Fibroblast of skin of right biceps (primary cell): ENCODE measurements at places on chromosomes 2 and 18.

GRCh38 chr2:179412112-179412511 is 147.5 kb upstream of the SESTD1 start:
- peak; percentile 34 for DNase-seq

- peak; percentile 89 for DNase-seq
Measured at GRCh38 chr2:188695953-188696352, 278.2 kb upstream of the COL3A1 start.

DNA sequence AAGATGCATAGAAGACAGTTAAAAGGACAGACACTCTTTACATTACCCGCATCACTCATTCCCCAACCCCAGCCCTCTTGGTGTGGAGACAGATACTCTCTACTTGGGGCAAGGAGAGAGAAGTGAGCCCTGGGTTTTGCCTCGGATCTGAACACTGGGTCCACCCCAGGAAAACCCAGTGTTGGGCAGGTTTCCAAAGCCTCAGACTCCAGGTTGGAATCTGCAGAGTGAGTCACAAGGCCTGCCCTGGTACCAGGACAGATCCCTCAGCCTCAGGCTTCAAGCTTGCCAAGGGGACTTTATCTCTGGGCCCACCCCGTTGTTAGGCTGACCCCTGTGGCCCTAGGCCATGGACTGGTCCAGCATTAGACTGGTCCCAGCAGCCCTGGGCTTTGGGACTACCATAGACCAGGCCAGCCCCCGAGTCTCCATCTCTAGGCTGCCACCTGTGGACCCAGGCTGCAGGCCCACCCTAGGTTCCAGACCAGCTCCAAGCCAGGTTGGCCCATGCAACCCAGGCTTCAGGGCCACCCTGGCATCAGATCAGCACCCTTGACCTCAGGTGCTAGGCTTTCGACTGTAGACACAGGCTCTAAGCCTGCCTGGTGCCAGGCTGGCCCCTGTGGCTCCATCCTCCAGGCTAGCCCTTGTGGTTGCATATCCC is 112.8 kb downstream of the GULP1 start:
- peak; percentile 44 for DNase-seq

- DNase-seq = peak; percentile 69
Measured at GRCh38 chr18:41324020-41324791, 630.8 kb upstream of the PIK3C3 start.

DNA sequence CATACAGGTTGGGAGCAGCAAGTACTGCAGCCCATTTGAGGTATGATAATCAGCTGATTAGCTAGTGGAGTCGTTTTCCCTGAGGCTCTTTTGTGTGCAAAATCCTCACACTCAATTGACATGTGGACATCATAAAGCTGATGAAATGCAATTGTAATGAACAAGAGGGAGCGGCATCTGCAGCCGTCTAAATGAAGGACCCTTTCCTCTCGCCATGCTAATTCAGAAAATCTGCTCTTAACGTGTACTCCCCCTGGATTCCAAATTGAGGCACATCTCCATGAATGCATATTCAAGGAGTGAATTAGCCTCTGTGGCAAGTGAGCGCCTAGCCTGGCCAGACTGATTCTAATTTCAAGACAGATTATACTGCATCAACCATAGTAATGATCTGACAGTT is 260.9 kb upstream of the ATP5MC3 start:
- DNase-seq = no peak

- DNase-seq = peak; percentile 18
Measured at GRCh38 chr2:197838036-197838435, 33.6 kb downstream of the PLCL1 start.

DNA sequence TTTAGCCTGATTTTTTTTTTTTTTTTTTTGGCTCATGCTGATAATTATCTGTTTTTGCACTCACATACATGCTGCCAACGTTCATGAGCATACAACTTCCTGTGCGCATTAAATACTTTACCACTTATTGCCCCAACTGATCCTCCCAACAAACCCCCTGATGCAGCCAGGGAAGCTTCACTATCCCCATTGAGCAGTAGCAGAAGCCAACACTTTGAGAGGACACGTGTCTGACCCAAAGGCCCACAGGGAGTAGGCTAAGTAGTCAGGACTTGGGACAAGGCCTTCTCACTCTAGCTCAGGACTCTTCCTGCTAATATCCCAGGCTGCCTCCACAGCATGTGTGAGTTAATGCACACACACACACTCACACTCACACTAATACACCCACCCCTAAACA is 36.2 kb upstream of the MAT2A start:
- DNase-seq = no peak

DNA sequence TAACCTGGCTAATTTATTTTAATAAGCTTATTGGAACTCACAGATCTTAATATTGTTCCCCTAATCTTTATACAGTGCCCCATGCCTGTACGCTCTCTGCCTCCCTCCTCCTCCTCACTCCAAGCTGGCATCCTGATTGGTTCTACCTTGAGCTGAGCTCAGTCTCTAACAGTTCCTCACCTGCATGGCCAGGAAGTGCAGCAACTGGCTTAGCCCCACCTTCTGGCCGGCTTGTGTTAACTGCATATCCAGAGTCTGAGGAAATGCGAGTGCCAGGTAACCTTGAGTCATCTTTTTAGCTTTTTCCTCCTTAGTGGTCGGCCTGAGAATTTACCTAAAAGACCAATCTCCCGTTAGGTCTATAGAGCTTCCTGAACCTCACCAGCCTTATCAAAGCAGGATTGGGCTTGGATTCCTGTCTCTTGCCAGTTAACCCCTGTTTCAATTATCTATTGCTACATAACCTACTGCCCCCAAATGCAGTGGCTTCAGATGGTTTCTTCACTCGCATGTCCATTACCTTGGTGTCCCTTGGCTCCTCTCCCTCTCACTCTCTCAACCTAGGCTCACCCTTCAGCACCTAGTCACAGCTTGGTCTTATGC is 89.5 kb upstream of the STK39 start:
- no peak for DNase-seq

DNA sequence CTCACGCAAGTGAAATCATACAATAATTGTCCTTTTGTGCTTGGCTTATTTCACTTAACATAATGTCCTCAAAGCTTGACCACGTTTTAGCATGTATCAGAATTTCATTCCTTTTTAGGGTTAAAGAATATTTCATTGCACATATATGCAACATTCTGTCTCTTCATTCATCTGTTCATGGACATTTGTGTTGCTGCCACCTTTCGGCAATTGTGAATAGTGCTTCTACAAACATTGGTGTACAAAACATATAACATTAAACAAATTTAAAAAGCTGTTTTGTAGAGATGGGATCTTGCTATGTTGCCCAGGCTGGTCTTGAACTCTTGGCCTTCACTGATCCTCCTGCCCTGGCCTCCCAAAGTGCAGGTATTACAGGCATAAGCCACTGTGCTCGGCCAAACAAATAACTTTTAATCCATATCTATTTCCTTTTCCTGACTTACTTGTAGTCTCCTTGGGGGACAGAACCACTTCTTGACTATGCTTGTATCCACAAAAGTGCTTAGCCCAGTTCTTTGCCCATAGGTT is 209.3 kb downstream of the SLC4A3 start:
- DNase-seq = peak; percentile 14

GRCh38 chr2:217220228-217221013 is 360.6 kb upstream of the TNP1 start:
- DNase-seq = no peak

- peak; percentile 74 for DNase-seq
Measured at GRCh38 chr18:13003466-13003896, 12.3 kb downstream of the CEP192 start.

GRCh38 chr2:238999291-238999741 is 151.4 kb downstream of the TWIST2 start:
- no peak for DNase-seq

DNA sequence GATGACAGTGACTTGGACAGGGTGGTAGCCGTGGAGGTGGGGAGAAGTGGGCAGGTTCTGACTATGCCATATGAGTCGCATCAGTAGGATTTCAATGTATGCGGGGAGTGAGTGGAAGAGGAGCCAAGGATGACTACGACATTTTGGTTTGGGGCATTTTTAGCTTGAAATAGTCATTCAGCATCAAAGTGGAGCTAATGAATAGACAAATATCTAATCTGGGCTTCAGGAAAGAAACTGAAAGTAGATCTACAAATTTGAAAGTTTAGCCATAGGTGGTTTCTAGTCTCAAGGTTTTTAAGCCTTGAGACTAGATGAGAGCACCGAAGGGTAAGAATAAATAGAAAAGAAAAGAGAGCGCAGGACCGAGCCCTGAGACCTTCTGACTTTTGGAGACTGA is 58.3 kb downstream of the FEZ2 start:
- DNase-seq = peak; percentile 79

DNA sequence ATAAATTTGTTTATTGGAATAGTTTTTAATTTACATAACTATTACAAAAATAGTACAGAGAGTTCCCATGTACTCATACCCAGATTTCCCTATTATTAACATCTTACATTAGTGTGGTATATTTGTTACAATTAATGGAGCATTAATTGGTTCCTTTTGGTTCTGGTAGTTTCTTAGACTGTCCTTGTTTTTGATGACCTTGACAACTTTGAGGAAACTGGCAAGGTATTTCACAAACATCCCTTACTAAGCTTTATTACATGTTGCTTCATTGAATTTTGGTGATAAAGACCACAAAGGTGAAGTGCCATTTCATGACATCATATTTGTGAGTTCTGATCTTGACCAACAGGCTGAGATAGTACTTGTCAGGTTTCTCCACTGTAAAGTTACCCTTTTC is 379.0 kb upstream of the GCFC2 start:
- DNase-seq = no peak

GRCh38 chr2:166230724-166231070 is 102.9 kb upstream of the SCN1A start:
- DNase-seq = no peak

- DNase-seq = no peak
Measured at GRCh38 chr2:46982351-46983064, 66.9 kb upstream of the MCFD2 start.

DNA sequence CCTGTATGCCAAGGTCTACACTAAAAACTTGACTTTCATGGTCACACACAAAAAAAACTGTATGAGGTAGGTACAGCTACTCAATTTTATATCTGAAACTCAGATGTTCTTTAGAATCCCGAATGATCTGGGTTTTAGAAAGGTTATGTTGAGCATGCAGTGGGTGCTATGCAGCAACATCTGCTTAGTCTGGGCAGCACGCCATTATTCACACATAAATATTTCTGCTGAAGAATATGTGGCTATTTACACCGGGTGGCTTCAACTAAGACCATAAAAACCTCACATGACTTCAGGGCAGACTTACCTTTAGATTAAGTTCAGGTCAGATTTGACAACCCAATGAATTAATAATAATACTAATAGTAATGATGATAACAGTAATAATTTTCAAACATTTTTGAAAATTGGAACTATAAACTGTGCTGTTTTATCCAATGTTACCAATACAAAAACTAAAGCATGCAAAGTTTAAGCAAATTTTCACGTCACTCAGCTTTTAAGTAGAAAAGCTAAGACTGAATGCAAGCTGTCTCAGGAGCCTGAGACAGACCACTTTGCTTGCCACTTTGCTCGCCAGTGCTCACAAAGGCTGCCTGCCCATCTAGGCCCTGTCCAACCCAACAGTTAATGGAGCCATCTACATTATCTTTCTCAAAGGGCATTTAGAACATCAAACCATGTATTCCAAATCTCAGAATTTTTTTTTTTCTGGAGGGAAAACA is 292.0 kb downstream of the CNTNAP5 start:
- DNase-seq = no peak

GRCh38 chr2:201777869-201778268 is 2.9 kb downstream of the ALS2 start:
- peak; percentile 21 for DNase-seq

- peak; percentile 81 for DNase-seq
Measured at GRCh38 chr2:120108049-120108448, 95.2 kb downstream of the EPB41L5 start.

DNA sequence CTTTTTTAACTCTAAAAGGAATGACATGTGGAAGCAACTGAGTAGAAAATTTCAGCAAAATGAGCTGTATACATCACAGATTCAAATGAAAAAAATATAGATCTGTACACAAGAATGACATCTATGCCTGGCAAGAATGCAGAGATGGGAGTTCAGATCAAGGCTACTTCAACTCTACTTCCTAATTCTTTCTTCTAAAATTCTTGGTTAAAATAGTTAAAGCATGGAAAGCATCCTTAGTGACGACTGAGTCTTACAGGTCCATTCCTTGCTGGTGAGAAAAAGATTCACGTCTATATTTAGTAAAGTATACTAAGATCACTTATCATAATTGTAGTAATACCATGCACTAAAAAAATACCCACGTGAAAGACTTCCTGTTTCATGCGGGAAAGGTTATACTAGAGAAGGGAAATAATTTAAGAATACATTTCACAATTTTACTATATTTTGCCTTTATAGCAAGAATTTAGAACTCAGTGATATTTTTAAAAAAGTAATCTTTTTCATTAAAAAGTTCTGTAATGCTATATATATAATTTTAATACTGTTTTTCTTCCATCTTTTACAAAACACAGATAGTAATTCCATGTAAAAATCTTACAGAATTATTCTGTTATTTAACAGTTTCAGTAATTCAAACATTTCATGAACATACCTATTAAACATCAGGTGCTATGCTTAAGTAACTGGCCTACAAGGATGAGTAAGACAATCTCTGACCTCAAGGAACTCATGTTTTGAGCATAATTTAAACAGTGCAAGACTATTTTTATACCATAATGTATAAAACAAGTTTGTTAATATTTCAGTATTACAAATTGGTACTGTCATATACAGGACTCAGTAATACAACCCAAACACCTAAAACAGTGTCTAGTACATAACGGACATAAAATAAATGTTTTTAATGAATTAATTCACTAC is 159.6 kb downstream of the BAZ2B start:
- peak; percentile 56 for DNase-seq

GRCh38 chr2:3470166-3470651 is 49.1 kb downstream of the ADI1 start:
- peak; percentile 77 for DNase-seq

DNA sequence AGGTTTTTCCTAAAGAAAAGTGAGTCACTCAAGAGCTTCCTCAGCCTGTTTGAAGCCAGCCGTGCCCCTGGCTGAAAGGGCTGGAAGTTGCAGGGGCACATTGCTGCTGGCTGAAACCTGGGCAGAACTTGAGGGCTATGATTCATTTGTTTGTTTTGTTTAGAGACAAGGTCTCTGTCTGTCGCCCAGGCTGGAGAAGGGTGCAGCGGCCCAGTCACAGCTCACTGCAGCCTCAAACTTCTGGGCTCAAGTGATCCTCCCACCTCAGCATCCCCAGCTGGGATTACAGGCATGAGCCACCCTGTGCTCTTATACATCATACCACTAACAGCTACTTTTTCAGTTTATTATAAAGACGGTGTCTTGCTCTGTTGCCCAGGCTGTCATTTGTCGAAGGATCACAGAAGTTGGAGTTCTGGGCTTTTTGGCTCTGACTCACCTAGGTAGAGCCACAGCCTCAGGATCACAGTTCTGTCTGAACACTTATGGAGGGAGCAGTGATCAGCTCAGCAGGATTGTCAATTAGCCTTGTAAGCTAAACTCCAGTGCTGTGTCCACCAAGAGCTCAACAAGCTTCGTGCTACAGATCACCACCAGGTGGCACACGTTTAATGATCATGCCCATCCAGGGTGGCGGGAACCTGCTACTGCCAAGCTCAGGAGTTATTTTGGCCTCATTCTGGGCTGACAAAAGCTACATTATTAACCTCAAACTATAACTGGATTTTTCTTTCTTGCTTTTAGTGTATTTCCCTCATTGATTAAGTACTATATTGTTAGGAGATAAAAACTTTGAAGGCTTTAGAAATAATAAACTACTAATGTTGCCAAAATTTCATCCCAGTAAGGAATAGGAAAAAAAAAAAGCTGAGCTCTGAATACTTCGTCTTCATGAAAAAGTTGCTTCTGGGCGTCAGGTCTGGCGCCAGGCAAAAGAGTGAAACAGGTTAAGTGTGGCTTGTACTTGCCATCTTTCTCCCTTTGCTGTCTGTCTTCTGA is 57.9 kb downstream of the ARHGEF33 start:
- peak; percentile 62 for DNase-seq

GRCh38 chr18:79589601-79590091 is 90.0 kb upstream of the CTDP1 start:
- no peak for DNase-seq
